ENCODE measurements at places on chromosomes 4 and X.

GRCh38 chr4:165874072-165874790 lies 1.2 kb downstream of the TLL1 start:
- no peak for DNase-seq

- DNase-seq, result no peak
Observed at GRCh38 chr4:88765729-88766128, 68.1 kb upstream of the NAP1L5 start.

- no peak for DNase-seq
Observed at GRCh38 chr4:183099537-183100297, 660 bp downstream of the WWC2 start.

GRCh38 chr4:119264743-119265142 lies 52.2 kb downstream of the USP53 start:
- DNase-seq, result no peak

- no peak for DNase-seq
Observed at GRCh38 chrX:69387567-69388487, 116.3 kb upstream of the NALF2 start.

DNA sequence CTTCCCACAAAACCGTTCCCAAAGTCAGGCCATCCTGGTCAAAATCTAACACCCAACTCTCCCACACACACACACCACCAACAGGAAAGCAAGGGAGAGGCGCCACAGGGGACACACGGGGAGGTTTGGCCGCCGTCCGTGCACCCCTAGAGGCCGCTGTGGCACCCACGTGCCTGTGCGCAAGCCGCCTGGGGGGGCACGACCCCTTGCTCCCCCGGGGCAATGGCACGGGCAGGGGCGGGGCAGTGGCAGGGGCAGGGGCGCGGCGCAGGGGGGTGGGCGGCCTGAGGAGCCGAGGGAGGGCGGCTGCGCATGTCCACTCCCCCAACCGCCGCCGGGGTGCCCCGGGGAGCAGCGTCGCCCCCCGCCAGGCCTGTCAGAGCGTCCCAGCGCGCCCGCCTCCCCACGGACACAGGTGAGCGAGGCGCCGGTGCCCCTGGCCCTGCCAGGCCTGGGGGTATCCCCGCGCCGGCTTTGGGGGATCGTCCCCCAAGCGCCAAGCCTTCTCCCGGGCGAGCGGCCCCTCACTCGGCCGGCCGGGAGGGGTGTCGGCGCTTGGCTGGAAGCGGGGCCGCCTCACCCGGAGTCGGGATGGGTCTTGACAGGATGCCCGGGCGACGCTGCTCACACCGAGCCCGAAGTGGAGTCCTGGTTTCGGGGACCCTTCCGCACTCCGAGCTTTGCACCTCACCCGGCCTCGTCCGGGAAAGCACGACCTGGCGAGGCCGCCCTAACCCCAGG lies at the start of gene ERAS:
ERAS (plus strand) TSS at position 379 of the 741 bp plus-strand sequence. CDS start 2,611 bp downstream, outside the sequence.
- no peak for DNase-seq

GRCh38 chr4:74632634-74633033 lies 161.7 kb downstream of the BTC start:
- peak; percentile 18 for DNase-seq

DNA sequence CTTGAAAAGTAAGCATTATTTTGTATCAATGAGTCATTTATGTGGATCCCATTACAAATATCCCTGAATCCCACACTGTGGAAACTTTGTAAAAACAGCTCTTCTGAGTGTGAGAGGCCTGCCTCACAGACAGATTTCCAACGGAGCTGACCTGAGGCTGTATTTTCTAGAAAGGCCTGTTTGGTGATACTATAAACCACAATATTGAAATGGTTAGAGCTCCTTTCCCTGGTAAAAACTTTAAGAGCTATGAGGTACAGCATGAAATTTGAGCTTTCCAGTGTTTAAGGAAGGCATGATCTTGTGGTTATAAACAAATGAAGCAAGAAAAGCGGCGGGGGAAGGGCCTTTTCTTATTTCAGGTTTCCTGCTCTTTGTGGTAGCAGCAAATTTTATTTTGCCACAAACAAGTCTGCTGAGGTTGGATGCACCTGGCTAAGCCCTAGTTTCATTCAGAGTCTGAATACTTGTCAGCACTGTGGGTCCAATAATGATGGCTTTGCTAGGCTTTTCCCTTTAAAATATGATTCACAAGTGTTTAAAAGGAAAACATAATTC lies 86.8 kb upstream of the ETNPPL start:
- no peak for DNase-seq

- no peak for DNase-seq
Observed at GRCh38 chr4:105241451-105241850, 94.8 kb downstream of the TET2 start.

DNA sequence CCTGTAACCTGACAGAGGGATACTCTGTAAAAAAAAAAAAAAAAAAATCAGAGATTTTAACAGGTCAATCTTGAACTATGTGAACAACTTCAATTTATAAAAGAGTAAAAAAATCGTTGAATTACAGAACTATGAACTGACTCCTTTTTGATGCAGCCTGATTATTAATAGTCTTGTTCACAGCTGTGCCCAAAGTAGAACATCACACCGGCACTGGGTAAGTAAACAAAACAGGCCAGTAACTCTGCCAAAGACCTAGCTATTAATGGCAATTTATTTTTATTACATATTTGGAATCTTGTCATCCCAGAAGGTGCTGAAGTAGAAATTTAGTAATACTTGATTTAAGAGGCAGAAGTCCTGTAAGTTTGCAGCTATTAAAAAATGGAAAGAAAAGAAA lies 31.4 kb downstream of the CPE start:
- no peak for DNase-seq

GRCh38 chrX:107199491-107199890 lies 6.7 kb downstream of the NUP62CL start:
- DNase-seq, result no peak

DNA sequence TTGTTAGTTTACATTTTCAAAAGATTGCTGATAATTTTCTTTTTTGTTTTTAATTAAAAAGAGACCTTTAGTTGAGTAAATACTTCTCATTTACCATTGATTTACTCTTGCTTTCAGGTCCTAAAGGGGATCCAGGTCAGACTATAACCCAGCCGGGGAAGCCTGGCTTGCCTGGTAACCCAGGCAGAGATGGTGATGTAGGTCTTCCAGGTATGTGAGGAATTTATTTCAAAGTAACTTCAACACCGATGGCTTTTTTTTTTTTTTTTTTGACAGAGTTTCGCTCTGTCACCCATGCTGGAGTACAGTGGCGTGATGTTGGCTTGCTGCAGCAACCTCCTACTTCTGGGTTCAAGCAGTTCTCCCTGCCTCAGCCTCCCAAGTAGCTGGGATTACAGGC lies 135.1 kb downstream of the IRS4 start:
- DNase-seq, result no peak

DNA sequence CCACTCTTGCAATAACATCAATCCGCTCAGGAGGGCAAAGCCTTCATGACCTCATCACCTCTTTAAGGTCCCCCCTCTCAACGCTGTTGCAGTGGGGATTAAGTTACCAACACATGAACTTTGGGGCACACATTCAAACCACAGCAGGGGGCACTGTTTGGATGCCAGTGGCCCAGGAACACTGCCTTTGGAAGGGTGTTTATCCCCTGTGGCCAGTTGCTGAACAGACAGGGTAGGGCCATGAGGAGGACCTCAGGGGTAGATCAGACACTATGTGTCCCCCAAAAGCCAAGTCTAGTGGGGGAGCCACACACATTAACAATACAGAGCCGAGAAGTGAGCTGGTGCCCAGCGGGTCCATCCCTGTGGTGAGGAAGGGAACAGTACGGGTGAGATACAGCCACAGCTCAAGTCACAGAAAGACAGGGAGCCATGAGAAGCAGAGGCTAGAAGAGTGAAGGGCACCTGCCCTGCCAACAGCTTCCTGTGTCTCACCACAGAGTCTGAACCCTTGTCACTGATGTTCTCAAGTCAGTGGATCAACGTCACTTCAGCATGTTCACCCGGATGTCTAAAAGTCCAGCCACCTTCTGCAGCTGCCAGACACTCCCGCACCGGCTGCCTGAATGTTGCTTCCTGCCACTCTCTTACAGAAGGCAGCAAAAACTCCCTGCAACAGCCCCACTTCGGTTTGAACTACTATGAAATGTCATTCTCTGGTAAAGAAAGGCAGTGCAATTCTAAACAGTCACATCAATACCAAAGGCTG lies 19.9 kb upstream of the MXD4 start:
- peak; percentile 40 for DNase-seq

GRCh38 chr4:121253961-121254360 lies 89.8 kb upstream of the TNIP3 start:
- no peak for DNase-seq

DNA sequence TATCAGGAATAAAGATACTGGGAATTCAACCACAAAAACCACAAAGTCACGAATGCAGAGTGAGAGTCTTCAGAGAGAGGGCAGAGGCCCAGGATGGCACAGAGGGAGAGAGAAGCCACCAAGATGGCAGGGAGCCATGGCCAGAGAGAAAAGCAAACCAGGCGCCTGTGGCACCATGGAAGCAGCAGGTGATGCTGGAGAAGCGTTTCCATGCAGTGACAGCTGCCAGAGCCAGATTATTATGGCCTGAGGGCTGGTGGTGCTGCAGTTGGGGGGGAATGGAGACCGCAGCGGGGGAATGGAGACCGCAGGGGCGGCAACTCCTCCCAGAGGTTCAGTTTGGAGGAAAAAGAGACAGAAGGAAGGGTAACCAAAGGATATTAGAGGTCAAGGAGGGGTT lies 5.8 kb downstream of the TAFAZZIN start:
- DNase-seq, result no peak

DNA sequence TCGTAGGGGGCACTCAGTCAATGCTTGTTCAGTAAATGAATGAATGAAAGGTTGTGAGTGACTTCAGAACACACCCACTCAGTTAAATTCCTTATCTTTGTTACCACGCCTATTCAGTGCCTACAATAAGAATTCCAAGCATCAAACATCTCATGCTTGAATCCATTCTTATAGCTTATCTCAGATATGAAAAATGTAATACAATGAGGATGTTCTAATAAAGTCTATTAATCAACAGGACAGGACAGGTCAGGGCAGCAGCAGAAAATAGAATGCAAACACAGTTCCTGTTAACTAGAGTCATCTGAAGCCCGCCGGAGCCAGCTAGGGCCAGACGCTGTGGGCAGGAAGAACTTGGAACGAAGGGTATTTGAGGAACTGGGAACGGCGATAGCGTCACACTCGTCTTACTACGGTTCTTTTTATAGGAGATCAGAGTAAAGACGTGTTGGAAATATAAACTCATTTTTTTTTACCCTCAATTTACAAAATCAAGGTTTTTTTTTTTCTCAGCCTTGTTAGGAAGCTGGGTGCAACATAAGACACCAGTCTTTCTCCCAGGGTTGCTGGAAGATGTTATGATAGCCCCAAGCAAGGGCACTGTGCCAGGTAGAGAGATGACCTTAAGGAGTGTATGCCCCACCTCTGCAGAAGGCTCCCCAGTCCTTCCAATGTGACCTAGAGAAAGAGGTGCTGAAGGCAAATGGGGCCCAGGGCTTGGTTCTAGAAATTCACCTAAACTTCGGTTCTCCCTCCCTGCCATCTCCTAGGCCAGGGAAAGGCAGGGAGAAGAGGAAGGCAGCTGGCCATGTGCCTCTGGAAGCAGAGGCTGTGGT lies 48.3 kb downstream of the SEL1L3 start:
- no peak for DNase-seq

DNA sequence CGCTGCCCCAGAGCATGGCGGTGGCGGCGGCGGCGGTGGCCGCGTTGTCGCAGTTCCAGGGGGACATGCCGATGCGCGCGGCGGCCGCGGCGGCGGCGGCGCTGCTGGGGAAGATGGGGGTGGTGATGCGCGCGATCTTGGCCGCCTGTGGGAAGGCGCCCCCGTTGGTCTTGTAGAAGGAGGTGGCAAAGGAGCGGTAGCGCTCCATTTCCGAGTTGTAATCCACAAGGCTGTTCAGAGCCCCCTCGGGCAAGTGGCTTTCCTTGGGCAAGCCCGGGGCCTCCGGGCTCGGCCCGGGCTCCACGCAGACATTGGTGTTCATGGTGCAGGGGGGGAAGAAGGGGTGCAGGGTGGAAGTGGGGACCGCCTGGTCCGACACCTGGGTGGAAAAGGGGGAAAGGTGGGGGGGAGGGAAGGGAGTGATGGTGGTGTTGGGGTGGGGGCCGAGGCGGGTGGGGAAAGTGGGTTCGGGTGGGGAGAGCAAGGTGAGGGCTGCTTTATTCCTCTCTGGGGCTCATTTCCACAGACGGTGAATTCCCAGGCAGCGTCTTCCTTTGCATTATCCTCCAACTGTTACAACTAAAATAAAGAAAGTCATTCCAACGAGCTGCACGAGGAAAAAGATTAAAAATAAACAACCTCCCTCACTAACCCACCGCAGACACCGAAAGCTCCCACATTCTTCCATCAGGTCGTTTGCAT lies 3.1 kb downstream of the CXXC4 start:
- peak; percentile 14 for DNase-seq

DNA sequence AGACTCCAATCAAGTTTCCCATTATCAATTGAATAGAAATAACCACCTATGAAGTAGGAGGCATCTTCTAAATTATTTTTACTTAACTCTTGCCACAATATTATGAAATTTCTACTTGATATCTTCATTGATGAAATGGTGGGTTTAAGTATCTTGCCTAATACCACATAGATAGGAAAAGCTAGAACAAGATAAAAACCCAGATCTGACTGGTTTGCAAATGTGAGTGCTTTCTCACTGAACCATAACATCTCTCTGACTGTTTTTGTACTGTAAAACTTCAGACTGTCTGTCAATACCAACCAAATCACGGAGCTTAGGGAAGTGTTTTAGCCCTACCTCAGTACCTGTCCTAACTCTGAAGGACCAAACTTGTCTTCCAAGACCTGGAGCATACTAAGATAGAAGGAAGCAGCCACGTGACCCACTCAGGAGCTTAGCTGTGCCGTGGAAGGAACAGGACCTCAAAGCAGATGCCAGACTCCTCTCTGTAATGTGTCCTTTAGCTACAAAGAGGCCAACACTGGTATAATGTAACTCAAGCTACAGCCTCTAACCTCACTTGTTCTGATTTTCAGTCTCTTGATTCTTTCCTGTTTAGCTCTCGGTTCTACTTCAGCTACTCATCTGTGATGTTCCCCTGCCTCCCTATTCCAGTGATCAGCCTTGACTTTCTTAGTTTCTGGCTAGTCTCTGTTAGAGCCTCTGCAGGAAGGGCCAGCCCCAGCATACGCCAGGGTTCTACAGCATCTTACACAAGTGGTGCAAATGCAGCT lies 84.4 kb downstream of the LRP2BP start:
- no peak for DNase-seq

GRCh38 chr4:107519053-107519452 lies 201.0 kb downstream of the PAPSS1 start:
- no peak for DNase-seq

GRCh38 chr4:155931634-155932033 lies 22.0 kb downstream of the CTSO start:
- DNase-seq, result no peak

DNA sequence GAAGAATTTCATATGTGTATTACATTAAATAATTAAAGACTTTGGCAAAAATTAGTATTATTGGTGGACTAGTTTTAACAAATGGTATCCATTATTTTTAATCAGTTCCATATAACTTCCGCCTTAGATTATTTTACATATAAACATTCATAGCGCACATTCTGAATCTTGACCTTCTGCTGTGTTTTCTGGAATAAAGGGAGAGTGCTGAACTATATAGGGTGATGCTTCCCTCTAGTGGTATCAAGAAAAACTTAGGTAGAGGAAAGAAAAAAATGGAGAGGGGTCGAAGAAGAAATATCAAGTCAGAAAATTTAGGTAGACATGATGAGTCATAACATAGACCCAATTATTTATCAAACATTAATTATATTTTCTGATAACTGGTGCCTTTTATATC lies 155.6 kb upstream of the PACRGL start:
- DNase-seq, result no peak
